ENCODE measurements at places on chromosomes 3 and 15.

DNA sequence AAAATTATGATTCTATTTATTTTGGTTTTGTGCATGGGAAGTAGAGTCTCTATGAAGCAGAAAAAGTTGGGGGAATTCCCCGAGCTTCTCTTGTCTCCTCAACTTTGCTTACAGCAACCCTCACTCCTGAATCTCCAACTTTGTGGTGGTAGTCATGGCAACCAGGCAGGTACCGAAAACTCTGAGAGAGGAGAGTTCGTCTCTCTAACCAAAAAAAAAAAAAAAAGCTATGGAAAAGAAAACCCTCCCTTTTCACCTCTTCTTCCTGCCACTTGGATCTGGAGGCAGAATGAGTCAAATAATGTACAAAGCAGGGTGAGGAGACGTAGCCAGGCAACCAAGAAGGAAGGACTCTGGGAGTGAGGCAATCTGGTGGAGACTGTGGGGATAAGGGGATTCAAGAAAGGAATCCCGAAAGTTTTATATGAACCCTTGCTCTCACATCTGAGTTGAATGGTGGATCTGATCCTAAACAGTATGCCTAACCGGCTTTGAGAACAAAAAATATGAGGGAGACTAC lies 108.1 kb downstream of the PLOD2 start:
- no peak for DNase-seq

GRCh38 chr3:53113293-53114010 lies 16.8 kb downstream of the RFT1 start:
- no peak for DNase-seq

DNA sequence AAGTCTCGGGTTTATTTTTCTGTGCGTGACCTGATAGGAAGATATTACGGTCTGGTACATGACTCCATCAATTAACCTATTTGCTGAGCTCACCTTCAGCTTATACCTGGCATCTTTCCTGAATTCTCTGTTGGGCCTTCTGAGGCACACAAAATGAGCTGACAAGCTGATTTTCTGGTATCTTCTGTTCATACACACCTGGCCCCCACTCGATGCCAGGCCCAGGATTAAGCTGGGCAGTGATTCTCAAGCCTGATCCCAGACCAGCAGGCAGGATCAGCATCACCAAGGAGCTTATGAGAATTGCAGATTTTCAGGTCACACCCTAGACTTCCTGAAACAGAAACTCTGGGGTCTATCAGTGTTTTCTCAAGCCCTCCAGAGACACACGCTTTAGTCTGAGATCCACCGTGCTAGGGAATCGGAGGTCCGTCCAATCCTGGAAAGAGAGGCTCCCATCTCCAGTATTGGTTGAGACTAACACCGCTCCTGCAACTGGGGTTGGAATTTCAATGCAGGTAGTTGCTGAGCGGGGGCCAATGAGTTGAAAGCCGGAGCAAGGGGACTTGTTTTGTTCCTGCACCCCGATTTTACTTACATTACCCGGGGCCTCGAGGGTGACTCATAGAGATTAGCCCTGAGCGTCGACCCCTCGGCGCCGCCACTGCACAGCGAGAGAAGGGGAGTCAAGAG lies 636 bp upstream of the EIF1B start:
- no peak for DNase-seq

DNA sequence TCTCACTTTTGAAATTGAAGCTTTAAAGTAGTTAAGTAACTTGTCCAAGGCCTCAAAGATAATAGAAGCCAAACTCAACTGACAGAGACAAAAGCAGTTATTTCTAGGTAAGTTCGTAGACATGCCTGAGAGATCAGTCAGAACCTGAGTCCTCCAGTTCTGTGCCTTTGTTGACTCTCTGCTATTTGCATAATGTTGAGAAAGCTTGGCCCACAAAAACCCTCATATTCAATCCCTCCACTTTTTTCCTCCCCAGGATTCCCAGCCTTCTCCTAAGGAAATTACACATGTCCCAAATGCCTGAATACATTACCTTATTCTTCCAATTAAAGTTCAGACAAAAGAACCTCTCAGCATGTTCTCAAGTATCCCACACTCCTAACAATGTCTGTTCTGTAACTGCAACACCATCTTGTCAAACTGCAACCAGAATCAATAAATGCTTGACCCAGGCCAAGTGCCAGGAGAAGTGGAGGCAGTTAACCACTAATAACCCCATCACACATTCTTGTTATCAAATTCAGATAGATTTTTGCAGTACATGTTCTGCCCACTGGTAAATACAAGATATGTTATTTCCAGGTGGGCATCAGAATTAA lies 217.8 kb downstream of the LRRC3B start:
- no peak for DNase-seq

DNA sequence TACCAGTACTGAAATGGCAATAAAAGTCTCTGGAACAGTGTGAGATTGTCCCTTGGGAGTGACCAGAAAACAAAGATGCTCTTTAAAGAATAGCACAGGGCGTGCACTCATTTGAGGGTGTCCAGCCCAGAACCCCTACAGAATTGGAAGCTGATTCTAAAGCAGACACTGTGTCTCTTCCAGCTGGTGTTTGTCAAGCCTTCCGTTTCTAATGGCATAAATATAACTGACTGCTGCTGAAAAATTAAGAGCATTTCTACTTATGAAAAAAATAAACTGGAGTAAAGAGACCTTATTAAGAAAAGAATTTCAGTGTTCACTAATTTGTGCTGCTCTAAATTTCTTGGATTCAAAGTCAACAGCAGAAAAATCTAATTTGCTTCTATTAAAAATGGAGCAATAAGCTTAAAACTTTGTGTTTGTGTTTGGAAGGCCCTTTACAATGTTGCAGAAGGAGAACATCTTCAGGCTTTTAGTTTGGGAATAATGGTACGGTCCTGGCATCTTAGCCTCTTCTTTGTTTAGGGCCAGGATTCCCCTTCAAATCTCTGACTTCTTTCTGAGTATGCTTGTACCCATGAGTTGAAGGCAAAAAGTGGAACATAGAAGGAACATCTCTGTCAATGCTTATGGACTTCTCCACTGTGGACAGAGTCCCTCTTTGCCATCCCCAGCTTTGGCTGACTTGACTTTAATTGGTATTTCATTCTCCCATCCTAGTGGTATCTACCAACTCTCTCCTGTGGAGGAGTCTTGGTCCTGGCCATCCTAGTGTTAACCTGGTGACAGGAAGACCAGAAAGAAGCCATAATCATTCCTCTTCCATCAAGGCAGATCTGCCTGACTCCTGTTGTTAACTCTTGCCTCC lies 65.9 kb downstream of the THSD4 start:
- DNase-seq: no peak

DNA sequence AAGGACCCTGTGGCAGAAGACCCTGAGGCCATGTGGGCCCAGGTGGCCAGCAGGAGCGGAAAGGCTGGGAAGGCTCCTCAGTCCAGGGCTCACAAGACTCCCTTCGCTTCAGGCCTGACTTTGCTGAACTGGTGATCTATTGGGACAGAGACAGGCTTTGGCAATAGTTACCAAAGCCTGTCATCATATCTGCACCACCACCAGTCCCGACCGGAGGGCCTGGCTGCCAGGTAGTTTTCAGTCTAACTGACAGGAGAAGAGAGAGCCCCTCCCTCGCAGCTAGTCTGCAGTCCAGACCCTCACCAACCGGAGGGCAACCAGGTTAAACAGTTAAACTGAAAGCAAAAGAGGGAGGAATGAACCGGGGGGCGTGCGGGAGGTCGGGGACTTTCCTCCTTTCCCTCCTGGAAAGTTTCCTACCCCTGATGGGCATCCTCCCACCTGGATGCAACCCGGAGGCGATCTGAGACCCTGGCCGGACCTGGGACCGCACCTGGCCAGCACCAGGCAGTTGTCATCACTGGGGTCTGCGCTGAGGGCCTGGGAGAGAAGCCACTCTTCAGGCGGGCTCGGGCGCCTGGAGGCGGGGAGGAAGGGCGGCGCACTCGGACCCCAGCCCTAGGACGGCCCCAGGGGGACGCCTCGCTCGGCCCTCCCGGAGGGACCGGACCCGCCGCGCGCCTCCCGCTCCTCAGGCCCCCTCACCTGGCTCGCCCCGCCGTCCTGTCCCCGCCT lies 435 bp downstream of the RAB27A start:
- no peak for DNase-seq

- DNase-seq: no peak
Observed at GRCh38 chr3:65439641-65440284, 599.0 kb downstream of the MAGI1 start.

GRCh38 chr15:70096215-70097062 lies 1.3 kb downstream of the TLE3 start:
- peak; percentile 60 for DNase-seq

DNA sequence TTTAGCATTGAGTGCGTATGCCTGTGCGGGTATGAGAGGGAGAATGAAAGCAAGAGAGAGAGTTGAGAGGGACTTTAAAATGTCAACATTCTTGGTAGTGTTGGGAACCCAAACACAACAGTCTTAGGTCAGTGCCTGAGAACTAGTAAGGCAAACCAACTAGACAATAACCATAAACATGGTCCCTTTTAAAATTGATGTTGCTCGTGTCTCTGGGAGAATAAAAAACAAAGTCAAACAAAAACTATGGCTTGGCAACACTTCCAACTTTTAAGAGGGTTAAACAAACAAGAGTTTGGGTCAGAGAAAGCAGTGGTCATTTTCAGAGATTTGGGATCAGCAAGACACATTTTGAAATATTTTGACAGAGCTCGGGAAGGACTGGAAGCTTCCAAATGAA lies 146.7 kb upstream of the THBS1 start:
- DNase-seq: no peak

- DNase-seq: no peak
Observed at GRCh38 chr3:125643172-125643571, 47.9 kb upstream of the OSBPL11 start.

GRCh38 chr3:153162513-153163392 lies 727 bp downstream of the RAP2B start:
- DNase-seq: no peak

- DNase-seq: no peak
Observed at GRCh38 chr3:197718891-197719290, 17.8 kb downstream of the RUBCN start.

DNA sequence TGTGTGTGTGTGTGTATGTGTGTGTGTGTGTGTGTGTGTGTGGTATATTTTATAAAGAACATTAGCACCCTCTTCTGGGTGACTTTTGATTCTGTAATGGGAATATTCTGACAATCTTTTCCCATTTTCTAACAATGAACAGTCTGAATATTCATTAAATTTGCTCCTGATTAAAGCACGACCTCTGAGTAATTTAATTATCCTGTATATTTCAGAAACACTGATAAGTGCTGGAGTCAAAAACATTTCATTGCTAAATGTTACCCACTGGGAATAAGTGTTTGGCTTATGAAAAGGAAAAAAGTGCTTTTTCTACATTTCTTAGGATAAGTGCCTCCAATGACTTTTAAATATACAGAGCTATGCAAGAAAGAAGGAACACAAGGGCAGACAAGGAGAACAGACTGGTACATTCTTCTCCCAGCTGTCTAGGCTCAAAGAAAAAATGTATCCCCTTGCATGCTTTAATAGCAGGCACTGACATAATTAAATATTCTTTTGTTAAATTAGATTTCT lies 32.3 kb upstream of the SYNPR start:
- no peak for DNase-seq

- DNase-seq: no peak
Observed at GRCh38 chr15:92076541-92076940, 223.0 kb downstream of the SLCO3A1 start.

DNA sequence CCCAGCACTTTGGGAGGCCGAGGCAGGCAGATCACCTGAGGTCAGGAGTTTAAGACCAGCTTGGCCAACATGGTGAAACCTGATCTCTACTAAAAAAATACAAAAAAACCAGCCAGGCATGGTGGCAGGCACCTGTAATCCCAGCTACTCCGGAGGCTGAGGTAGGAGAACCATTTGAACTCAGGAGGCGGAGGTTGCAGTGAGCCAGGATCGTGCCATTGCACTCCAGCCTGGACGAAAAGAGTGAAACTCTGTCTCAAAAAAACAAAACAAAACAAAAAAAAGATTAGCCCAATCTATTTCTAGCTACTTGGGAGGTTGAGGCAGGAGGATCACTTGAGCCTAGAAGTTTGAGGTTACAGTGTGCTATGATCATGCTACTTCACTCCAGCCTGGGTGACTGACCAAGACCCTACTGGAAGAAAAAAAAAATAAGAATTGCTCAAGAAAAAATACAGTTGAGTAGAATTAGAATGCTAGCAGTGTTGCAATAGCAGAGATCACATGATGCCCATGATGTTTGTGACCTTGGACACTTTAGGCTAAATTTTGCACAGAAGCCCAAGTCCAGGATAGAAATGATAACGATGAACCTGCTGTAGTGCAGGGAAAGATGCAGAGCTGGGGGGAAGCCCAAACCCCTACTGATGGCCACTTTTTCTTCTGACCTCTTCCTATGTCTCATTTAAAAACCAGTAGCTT lies 162.2 kb downstream of the LPP start:
- DNase-seq: no peak

DNA sequence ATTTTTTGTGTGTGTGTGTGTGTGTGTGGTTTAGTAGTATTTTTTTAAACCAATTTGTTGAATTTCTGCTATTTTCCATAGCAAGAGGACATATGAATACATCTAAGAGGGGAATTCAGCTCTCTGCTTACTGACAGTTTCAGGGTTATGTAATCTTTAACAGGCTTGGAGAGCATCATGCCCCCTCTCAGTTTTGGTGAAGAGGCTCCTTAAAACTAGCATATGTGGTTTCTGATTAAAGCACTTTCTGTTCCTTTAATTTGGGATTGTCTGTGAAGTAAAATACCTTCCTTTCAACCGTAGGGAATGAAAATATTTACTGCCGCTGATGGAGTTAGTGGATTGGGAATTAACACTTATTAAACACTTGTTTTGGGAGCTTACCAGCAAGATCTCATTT lies 19.4 kb upstream of the NFKBIZ start:
- DNase-seq: no peak

- no peak for DNase-seq
Observed at GRCh38 chr15:93826790-93827189, 404.6 kb upstream of the MCTP2 start.

DNA sequence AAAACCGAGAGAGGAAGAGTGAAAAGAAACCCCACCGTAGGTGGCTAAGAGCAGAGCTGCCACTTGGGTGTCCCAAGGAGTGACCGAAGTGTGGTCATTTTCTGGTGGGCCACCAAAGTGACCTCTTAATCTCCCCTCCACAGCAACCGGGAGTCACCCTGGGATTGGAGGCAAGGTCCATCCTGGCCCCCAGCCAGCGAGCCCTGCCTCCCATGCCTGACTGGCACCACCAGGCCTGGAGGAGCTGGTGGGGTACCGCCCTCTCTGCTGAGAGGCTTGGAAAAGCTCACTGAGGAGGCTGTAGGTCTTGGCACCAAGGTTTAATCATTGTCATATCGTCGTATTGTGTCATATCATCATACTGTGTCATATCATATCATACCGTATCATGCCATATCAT lies 74.0 kb upstream of the TRPM1 start:
- DNase-seq: no peak

- no peak for DNase-seq
Observed at GRCh38 chr3:12948371-12948770, 107.0 kb upstream of the RPL32 start.

GRCh38 chr15:57296473-57297162 lies 79.7 kb upstream of the CGNL1 start:
- DNase-seq: no peak

Measured in effector CD8-positive, alpha-beta T cell (primary cell).